ENCODE measurements at places on chromosomes 1 and 21.

DNA sequence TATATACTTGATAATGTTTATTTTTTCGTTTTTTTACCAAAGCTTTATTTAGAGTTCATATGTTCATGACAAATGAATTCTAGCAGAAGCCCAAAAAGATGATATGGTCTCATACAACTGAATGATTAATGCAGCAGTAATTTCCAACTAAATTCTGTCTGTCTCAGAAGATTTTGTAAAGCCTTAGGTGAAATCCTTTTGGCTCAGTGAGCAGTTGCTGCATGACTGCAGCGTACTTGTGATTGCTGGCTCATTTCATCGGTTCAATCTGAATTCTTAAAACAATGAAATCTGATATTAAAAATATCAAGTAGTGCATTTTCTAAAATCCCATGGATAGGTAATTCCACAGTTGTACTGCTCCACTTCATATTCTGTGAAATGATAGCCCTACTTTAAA, 73.2 kb downstream of the AK5 start:
- DNase-seq: no peak

- DNase-seq: peak; percentile 43
These were observed 651.0 kb downstream of the SMYD3 start for GRCh38 chr1:245855846-245856730.

GRCh38 chr21:26842974-26843932, 2.0 kb downstream of the ADAMTS1 start:
- DNase-seq: peak; percentile 98

GRCh38 chr1:208990456-208990855, 593.1 kb upstream of the CAMK1G start:
- peak; percentile 10 for DNase-seq

DNA sequence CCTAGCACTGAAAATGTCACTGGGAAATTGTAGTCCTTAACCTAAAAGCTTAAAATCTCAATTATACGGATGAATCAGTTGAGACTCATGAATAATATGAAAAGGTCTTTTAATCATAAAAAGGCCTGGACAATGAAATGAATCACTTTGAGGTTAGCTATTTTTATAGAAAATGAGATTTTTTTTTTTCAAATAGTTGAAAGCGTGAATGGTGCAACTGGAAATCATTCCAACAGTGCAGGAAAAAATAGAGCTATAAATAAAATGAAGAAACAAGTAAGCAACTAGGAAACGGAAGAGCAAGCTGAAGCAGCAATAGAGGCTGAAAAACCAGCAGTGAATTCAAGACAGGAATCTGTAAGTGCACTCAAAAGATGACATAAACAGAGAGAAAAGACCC, 142.9 kb downstream of the BACH1 start:
- DNase-seq: peak; percentile 2

GRCh38 chr1:155301342-155301841, at the start of gene PKLR:
PKLR (minus strand) TSS chr1:155301438; CDS start chr1:155301395, 43 bp downstream.
- DNase-seq: no peak

DNA sequence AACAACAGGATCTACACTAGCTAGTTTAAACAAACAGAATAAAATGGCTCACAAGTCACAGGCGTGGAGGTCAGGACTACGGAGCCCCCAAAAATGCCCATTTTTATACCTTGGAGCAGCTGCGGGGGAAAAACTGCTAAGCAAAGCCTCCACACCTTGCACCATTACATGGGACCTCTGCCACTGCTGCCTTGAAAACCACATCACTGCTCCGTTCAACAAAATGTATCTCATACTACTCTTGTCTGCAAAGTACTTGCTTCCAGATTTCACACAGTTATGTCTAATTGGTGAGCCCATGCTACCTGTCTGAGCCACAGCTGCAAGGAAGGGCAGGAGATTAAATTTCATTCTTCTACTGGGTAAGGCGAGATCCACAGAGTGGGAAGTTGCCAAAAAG, 24.4 kb downstream of the MRPL39 start:
- DNase-seq: no peak

- DNase-seq: no peak
These were observed 41.6 kb downstream of the FAAP20 start for GRCh38 chr1:2152954-2153353.

GRCh38 chr1:18899363-18900049, 2.8 kb downstream of the ALDH4A1 start:
- DNase-seq: no peak

GRCh38 chr1:219810451-219810850, 117.9 kb downstream of the SLC30A10 start:
- no peak for DNase-seq

GRCh38 chr1:53532912-53533311, 73.7 kb downstream of the DMRTB1 start:
- no peak for DNase-seq

DNA sequence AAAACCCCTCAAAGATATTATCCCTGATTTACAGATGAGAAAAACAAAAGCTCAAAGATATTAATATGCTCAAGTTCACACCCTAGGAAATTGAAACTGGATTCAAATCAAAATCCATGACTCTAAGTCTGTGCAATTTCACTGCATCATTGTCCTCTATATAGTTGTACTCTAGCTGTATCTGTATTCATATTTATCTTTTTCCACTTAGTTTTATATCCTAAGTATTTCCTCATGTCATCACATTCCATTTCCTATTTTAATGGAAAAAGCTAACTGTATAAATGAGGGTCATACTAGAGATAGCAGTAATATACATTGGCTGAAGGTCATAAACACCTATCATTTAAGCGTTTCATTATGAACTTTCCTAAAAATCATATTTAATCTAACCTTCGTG, 42.2 kb upstream of the RALGPS2 start:
- no peak for DNase-seq

DNA sequence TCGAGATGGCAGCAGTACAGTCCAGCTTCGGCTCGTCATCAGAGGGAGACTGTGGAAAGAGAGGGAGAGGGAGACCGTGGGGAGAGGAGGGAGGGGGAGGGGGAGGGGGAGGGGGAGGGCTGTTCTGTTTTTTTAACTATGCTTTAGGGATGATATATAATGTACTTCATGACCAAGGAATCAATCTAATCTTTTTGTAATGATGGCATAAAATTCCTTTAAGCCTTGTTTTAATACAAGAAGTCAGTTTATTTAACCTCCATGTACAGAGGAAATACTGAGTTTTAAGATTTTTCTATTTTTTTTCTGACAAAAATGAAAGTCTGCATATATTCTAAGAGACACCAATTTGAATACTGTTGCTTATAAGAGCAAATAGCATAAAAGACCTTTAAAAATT, 41.9 kb downstream of the PTBP2 start:
- DNase-seq: no peak

DNA sequence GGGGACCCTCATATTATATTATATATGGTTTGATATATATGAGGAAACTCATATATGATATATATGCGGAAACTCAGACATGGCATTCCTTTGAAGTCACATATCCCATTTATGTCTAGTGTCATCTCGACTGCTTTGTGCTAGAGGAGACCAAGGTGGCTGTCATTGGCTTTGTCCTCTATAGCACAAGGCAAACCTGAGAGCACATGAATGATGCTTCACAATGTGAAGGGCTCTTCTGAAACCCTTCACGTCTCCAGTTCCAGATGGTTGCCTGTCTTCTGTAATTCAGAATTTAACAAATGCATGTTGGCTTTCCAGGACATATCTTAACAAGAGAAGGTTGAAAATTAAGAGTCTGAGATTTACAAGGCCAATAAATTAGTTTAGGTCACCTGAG, 303.6 kb downstream of the BARHL2 start:
- no peak for DNase-seq

DNA sequence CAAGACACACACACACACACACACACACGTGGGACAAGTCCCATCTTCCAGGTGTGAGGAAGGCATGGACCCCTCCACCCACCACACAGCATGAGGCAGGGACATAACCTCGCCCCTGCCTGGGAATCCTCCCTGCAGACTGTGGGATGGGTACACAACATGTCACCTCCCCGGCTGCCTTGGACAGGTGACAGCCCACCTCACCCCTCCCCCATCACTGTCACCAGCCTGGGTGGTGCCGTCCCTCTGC, 40.7 kb downstream of the AHDC1 start:
- DNase-seq: no peak

GRCh38 chr1:26043765-26044164, 2.2 kb downstream of the SLC30A2 start:
- DNase-seq: no peak

GRCh38 chr1:151061704-151062103, 1.5 kb downstream of the MLLT11 start:
- no peak for DNase-seq

- no peak for DNase-seq
These were observed 50.7 kb downstream of the UBE2T start for GRCh38 chr1:202291001-202291400.

DNA sequence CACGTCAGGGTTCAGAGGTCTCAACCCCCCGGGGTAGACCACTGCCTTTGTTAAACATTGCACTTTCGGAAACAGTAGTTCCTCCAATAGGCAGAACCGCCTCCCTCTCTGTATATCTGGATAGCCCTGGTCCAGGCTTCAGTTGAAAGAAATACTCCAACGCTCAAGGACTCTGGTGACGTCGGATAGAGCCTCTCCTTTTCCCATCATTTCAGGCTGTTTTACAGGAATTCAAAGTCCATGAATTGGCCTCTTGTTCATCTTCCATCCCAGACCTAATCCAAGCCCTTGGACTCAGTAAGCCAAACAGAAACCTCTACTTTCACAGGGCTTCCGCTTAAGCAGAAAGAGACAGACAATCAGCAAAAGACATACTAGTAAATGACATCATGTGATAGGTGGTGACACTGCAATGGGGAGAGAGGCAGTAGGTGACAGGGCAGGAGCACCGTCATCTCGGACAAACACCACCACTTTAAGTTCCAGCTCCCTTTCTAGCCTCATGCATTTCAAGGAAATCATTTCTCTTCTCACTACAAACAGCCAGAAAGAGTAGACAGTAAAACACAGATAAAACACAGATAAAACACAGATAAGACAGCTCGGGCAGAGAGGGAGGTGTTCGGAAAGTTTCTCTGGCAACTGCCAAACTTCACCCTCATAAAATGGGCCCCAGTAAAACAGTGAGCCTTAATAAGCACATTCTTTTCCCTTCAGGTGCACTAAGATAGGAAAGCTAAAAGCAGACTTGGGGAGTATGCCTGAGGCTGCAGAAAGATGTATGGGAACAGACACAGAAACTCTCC, 2.3 kb upstream of the PLA2G2A start:
- DNase-seq: no peak

DNA sequence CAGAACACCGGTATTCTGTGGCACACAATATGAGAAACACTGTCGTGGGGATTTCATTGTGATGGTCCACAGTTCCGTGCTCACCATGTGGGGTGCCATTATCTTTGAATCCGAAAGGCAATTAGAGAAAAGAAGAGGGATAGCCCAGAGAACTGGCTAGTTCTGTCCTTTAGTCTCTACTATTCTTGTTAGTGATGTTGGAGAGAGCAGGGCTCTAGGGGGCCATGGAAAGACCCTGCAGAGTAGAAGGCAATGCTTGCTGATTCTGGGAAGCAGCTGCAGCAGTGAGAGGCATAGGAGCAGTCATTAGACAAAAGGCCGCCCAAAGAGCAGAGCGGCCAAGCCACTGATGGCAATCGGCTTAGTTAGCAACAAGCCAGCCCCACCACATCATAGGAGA, 146.3 kb downstream of the TSEN15 start:
- no peak for DNase-seq

- DNase-seq: no peak
These were observed 64.1 kb downstream of the NID1 start for GRCh38 chr1:236000781-236001180.

DNA sequence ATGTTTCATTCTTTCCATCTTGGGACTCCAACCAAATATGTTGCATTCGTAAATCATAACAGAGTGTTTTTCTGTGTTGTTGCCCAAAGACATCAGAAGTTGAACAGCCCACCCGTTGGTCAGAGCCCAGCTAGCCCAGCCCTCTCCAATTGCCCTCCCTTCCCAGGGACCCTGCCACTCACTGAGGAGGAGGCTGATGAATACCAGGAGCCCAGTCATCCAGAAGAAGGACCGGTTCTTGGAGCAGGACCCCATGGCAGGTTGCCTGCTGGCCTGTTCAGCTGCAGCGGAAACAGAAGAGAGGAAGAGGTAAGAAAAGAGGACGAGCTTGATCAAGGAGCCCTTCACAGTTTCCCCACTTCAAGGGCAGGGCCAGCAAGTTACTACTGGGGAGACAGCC, 172.2 kb upstream of the ETV3 start:
- DNase-seq: no peak

DNA sequence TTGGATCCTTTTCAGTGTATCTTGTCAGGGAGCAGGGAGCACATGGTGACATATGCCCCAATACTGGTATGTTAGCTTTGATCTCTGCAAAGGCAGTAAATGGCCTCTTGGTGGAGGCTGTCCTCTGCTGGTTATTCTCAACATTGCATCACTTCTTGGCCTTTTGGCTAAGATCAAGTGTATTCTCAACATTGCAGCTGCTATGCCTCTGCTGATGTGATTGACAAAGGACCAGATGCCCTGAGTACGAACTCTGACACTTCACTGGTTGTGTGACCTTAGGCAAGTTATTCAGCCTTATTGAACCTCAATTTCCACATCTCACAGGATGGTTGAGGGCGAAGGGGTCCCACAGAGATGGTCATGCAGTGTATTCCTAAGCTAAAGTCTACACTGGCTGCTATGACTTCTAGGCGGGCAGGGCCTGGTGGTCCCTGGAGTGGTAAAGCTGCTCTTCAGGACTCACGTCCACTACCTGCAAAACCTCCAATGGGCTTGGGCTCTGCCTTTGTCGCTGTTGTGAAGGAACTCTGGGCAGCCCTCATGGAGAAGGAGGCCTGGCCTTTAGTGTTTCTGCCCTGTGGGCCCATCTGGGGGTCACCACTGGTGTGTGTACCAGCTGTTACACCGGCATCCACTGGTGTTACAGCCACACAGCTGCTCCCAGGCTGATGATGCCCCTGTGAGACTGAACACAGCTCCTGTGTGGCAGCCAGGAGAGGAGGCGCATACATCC, 64.8 kb downstream of the DNTTIP2 start:
- peak; percentile 81 for DNase-seq

- peak; percentile 5 for DNase-seq
These were observed 43.2 kb upstream of the ADGRL2 start for GRCh38 chr1:81757398-81758020.

DNA sequence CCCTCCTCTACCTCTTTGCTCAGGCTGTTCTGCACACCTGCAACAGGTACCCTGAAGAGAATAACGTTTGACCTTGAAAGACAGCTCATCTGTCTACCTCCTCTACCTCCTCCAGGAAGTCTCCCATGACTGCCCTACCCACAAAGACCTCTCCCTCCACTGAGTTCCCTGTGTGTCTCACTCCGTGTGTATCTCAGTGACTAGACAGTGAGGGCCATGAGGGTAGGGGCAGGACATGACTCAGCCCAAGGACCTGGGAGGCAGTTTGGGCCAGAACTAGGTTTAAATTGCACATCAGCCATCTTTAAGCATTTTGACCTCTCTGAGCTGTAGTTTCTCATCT, 32.0 kb upstream of the LRP8 start:
- DNase-seq: no peak

GRCh38 chr1:29691499-29691898, 455.2 kb downstream of the PTPRU start:
- DNase-seq: no peak

GRCh38 chr1:224329484-224329841, 509 bp downstream of the NVL start:
- DNase-seq: no peak

GRCh38 chr1:234845097-234845660, 235.2 kb upstream of the IRF2BP2 start:
- no peak for DNase-seq
